ENCODE measurements at places on chromosomes 7 and 10.

- DNase-seq: no peak
Measured at GRCh38 chr7:155951554-155952158, 139.4 kb upstream of the SHH start.

- DNase-seq: no peak
Measured at GRCh38 chr10:26829810-26830515, 30.8 kb downstream of the ABI1 start.

DNA sequence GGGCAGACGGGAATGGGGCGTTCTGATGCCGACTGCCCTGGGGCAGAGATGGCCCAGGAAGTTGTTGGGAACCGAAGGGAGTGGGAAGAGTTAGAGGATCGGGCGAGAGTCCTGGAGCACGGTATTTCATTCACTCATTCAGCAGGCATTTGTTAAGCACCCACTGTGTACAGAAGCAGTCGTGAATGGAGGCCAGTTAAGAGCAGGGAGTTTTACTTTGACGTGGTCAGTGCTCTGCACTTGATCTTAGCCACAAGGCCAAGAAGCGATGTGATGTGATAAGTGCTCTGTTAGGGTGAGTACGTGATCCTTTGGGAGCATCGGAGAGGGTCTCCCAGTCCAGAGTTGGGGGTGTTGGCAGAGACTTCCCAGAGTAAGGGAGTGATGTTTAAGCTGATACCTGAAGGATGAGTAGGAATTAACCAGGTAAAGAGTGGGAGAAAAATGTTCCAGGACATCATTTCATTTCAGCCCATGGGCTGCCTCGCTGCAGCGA is 890 bp downstream of the ZFYVE27 start:
- no peak for DNase-seq

GRCh38 chr10:2963889-2964631 is 103.3 kb upstream of the PFKP start:
- no peak for DNase-seq

DNA sequence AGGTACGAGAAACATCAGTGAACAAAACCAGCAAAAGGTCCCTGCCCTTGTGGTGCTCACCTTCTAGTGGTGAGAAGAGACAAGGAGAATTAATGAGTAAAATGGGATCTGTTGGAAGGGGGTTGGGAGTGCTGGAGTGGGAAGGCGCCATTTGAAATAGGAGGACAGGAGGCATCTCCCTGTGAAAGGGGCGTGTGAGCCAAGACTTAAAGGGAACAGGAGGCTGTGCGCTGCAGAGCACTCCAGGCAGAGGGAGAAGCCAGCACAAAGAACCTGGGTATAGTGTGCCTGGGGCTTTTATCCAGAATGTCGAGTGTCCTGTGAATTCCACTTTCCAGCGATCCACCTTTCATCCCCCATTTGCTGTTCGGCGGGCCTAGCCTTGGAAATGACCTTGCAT is 497.9 kb upstream of the GALNT17 start:
- DNase-seq: no peak

DNA sequence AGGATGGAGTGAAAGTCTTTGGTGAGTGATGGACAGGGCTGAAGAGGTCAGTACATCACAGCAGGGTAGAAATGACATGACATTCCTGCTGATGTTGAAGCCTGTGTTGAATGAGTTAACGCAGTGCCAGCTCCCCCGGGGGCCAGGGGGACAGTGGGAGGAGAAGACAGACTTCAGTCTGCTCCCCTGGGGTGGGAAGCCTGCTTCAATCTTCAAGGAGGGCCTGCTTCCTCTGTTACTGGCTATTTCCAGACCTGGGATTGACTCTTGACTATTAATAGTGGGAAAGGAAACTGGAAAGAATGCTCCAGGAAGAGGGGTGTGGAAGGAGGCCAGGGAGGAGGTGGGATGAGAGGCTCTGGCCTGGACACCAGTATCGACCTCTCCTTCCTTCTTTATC is 27.2 kb downstream of the PODXL start:
- DNase-seq: no peak

GRCh38 chr10:88209837-88210561 is 346.6 kb downstream of the PTEN start:
- no peak for DNase-seq

DNA sequence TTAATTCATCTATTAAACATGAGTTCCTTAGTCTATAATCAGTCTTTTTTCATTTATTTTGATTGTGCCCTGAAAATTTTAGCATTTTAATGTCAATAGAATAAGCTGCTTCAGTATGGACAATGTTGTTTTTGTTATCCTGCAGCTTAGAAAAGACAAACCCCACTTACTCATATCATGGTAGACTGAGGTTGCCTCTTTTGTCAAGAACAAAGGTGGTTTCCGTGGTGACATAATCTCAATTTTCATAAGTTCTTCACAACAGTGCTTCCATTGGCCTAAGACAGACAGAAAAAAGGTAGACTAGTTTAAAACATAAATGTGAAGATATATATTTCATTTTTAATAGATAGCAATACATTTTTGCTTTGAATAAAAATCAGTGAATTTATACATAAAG is 69.1 kb downstream of the RTKN2 start:
- no peak for DNase-seq

DNA sequence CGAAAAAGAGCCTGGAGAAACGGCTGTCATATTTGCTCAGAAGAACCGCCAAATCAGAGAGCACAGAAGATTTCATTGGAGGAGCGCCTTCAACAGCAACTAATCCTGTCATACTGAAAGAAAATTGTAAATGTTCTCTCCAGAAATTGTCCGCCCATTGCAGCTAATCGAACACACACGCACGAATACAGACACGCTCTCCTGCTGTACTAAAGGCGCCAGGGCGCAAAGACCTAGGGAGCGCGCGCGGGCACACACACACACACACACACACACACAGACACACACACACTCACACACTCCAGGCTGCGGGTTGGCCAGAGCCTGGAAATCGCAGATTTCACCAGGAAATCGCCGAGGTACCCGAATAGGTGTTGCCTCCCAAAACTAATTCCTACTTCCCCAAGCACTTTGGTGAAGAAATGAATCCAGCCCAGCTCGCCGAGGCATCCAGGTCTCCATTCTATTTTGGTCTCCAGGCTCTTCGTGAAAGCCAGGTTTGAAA is at the start of gene CHRM2:
Gene CHRM2, plus strand, starts transcription at position 157 of the 505 bp plus-strand sequence. CDS start 146,214 bp downstream, outside the sequence.
- DNase-seq: no peak

DNA sequence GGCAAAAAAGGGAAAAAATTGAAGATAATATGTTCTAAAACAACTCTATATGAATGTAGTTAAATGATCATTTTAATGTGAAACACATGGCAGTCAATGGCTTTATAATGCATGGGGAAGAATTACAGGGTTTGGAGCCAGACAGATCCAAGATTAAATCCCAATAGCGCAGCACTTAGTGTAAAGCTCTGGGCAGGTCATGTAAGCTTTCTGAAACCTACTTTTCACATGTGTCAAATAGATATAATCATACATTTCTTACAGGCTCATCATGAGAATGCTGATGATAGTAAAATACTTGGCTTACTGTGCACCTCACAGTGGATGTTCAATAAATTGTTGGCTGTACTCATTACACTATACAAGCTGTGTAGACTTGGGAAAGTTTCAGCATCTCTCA is 48.0 kb upstream of the ZNF365 start:
- no peak for DNase-seq

- DNase-seq: no peak
Measured at GRCh38 chr10:96570983-96571964, 15.5 kb downstream of the TM9SF3 start.

DNA sequence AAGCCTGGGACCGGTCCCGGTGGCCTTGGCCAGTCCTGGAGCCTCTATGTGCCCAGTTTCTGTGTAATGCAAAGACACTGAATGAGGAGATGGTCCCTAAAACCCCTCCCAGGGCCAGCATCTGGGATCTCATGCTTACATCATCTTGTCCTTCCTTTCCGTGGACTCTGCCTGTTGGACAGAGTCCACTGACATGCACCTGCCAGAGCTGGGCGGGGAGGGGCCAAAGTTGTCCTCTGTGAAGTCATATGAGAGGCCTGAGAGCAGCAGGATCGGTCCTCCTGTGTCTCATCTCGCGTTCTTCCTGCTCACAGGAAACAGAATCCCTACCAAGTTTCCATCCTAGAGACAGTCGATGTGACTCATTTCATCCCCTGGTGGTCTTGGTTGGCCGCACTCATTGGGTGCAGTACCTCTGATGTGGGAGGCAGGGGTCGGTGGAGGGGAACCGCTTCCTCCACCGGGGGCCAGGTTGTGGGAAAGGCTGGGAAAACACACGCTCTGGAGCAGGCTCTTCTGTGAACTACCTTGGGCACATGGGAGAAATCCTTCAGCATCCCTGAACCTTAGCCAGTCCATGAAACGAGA is 389.6 kb upstream of the PODXL start:
- no peak for DNase-seq

- DNase-seq: no peak
Measured at GRCh38 chr7:29859104-29859503, 52.8 kb downstream of the WIPF3 start.

- no peak for DNase-seq
Measured at GRCh38 chr7:130143334-130143732, 61.9 kb downstream of the TMEM209 start.

DNA sequence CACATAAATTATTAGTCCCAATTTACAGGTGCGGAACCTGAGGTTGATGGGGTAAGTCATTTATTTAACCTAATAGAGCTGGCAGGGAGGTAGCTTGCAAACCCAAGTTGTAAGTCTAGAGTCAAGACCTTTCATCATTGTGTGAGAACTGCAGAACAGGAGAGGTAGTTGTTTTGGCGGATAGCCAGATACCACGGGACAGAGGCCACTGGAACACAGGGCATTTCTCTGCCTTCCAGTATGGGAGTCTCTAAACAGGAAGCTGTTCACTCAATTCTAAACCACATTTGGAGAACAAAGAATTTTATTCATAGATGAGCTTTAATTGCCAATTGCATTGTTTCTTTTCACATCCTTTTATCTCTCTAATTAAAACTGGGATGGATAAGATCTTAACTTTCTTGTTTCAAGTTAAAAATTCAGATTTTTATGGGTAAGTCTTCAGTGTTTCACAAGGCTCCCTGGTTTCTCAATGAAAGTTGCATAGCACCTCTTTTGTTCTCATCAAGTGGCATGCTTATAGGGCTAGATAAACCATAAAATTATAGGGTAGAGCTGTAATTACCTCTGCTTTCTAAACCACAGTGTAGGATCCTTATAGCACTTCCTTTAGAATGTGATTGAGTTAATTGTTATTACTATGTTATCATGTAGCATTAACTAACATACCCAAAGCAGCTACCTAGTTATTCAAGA is 489.0 kb downstream of the GATA3 start:
- DNase-seq: no peak

- no peak for DNase-seq
Measured at GRCh38 chr7:50349399-50349798, 44.9 kb downstream of the IKZF1 start.

- DNase-seq: no peak
Measured at GRCh38 chr7:142581341-142581740, 167.9 kb upstream of the PRSS1 start.

DNA sequence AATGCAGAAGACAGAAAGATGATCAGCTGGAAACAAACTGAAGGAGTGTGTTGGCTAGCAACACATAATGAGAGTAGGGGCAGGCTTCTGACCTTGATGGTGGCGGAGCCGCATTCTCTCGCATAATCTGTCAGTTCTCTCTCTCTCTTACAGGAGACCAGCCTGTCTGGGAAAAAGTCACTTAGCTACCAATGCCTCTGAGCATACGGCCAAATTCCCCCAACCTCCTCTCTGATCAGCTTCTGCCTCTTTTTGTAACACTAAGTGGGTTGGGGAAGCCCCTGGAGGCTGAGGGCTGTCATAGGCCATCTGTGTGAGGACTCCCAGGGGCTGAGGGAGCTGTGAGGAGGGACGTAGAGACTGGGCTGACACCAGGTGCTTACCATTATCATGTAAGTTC is 104.6 kb downstream of the HIPK2 start:
- DNase-seq: no peak

DNA sequence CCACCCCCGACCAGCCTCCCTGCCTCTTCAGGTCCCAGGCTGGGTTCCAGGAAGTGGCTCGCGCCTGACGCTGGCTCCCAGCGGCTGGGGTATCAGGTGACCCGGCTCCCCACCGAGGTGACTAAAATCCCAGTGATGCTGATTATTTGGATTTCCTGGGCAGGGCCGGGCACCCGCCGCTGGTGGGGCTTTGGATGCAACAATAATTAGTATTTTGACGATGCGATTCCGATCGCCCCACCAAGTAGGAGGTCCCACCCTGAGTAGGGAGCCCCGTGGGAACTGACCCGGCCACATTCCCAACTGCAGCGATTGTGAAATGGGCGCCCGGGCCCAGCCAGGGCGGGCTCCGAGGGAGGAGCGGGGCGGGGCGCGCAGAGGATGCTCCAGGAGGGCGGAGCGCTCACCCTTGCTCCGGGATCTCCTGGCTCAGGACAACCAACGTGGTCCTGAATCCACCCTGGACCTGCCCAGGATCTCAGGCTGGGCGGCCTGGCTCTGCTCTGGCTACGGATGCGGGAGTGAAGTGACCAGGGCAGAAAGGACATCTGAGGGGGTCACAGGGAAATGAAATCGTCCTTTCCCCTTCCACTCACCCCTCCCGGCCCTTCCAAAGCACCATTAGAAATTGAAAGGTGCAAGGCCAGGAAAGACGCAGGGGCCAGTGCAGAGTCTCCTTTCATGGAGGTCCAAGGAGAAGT is 32.6 kb downstream of the DUSP5 start:
- no peak for DNase-seq

- DNase-seq: no peak
Measured at GRCh38 chr7:19900118-19900517, 126.7 kb upstream of the TMEM196 start.

DNA sequence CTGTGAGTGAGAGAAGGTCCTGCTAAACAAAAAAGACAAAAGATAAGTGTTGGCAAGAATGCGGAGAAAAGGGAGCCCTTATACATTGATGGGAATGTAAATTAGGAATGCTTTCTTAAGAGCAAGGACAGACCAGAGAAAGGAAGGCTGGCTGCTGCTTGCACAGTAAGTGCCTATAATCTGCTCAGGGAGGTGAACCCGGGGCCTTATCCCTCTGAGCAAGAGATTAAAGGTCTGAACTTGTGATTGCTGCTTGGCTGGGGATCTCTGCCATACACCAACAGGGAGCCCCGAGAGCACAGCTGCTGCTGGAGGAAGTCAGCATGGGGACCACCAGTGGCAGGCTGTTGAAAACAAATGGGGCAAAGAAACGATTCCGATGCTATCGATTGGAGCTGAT is 32.0 kb upstream of the CRTAC1 start:
- DNase-seq: no peak

DNA sequence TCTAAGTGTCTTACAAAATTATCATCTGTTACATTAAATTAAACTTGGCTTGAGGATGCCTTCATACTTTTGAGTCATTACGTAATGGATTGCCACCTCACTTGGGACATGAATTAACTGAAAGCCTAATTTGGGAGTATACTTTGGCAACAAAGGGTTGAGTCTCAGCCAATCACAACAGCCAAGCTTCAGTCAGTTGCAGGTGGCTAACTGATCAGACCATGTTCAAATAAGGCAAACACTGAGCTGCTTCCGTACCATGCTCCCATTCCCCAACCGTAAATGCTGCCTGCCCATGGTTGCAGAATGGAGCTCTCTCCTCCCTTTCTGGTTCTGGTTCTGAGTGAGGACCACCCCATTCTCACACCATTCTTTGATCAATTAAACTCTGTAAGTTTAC is 92.9 kb upstream of the STK17A start:
- DNase-seq: no peak
